ENCODE measurements at places on chromosomes 2 and 18. TPM values are rescaled to one million over a fixed set of nuclear protein-coding genes. Genes with fewer than 3 reads are reported as not detected.
A peak's percentile ranks its signal among the peaks of the same experiment; 100 is the strongest.

DNA sequence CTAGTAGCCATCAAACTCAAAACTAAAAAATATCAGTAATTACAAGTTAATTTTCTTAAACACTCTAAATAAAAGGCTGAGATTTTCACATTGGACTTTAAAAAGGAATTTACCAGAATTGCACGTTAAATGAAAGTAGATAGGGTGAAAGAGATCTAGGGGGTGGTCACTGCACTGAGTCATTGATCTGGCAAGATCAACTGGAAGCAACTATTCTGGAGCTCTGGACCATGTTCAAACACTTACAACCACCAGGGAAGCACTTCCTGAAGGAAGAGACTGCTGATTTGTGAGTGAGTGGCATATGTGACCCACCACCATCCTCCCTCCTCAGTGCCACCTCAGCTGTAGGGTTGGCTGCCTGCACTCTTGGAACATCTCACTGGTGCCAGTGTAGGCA is 111.8 kb downstream of the UGGT1 start:
- no peak for ATAC-seq

DNA sequence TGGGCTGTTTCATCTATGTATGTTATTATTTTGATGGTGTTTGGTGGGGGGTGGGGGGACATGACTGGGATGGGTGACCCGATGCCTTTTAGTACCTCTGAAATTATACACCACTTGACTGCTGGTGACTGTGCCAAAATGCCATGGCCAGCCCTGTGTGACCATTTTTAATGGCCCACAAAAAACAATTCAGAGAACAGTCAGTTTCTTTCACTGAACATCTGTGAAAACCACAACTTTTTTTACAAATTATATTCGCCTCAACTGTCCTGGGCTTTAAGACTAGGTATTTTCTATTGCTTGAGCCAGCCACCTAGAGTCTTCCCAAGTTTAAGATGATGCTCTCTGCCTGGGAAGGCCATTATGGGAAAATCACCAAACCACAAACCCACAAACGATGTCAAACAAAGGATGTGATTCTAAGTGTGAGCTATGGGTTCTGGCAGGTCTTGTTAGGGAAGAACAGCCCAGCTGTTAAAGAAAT is 33.9 kb downstream of the FN1 start:
- peak; percentile 10 for ATAC-seq

GRCh38 chr2:3784731-3785130 is 81.4 kb downstream of the DCDC2C start:
- ATAC-seq = no peak

DNA sequence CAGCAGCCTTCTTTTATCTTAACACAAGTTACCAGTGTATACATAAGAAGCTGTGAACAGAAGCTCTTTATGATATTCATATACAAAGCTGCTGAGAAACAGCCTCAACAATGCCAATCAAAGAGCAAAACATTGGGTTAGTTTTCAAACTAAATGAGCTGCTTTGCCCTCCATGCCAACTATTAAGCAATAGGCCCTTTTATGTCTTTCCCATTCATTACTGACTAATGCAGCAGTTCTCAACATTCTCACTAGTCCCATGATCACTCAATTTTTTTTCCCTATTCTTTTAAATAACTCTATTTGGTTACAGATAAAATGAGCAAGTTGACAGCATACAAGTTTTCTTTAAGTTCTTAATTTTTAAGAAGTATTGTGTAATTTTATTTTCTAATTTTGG is 57.9 kb upstream of the FRZB start:
- peak; percentile 79 for ATAC-seq

- peak; percentile 46 for ATAC-seq
Observed at GRCh38 chr2:176637486-176638166, 368.4 kb downstream of the MTX2 start.

DNA sequence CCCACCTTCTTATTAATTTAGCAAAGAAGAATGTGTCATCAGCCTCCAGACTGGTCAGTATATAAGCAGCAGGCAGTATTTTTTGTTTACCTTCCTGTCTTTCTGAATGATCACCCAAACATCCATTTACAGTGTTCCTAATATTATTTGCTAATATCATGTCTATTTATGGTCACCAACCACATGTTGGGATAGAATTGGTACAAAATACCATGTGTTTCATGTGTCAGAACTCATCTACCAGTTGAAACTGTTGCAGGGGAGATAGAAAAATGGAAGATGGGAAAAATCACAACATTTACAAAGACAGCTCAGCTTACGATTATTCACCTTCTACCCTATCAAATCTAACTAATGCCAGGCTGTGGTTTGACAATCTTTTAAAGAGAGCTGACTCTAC is 66.2 kb downstream of the ANKRD44 start:
- no peak for ATAC-seq

Gene TYMS
- 1.1 TPM for total RNA-seq

Data from gastroesophageal sphincter (tissue), 4 donors.